GM12878 (cell line): ENCODE measurements at places on chromosomes 6 and 20. TPM values are rescaled to one million over a fixed set of nuclear protein-coding genes. Genes with fewer than 3 reads are reported as not detected.

The HS3ST5 gene
- total RNA-seq: not detected in 2 replicates

The IL22RA2 gene
- total RNA-seq: 0.08 and 0.18 TPM in 2 replicates

The FRMD1 gene
- total RNA-seq: not detected in 2 replicates

GRCh38 chr6:7680393-7681075 is 45.4 kb upstream of the BMP6 start:
- no peak for DNase-seq

DNA sequence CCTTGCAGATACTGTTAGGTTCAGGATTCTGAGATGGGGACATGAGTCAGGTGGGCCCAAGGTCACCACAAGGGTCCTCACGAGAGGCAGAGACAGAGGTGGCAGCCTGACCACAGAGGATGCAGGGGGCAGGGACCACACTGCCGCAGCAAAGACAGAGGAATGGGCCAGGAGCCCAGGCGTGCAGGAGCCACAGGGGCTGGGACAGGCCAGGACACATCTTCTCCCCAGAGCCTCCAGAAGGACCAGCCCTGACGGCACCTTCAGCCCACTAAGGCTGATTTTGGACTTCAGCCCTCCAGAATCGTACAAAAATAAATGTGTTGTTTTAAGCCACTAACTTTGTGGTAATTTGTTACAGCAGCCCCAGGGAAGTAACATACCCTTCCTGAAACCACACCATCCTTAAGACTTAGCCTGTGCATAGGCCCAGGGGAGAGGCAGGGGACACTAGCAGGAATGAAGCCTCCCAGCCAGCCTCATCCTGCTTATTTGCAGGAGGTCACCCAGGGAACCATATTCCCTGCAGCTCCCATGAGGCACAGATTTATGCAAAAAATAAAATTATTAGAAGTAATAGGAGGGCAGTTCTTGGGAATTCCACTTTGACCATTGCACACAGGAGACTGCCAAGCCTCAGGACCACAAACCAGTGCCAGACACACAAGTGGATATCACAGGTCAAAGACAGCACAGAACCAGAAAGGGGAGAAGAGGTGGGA is 119.3 kb upstream of the CST7 start:
- no peak for DNase-seq

DNA sequence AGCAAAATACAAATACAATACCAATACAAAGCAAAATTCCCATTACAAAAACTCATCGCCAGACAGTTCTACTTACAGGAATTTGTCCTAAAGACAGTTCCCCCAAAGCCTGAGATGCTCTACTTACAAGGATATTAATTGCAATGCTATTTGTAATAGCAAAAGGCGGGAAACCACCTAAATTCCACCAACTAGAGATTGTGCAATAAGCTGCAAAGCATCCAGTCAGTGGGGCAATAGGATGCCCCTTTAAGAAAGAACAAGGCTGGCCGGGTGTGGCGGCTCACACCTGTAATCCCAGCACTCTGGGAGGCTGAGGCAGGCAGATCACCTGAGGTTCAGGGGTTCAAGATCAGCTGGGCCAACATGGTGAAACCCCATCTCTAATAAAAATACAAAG is 39.1 kb downstream of the FAM209B start:
- no peak for DNase-seq

GRCh38 chr6:35094183-35094582 is 47.0 kb downstream of the TCP11 start:
- no peak for DNase-seq

- DNase-seq: no peak
Measured at GRCh38 chr20:13098720-13099355, 90.1 kb downstream of the SPTLC3 start.

DNA sequence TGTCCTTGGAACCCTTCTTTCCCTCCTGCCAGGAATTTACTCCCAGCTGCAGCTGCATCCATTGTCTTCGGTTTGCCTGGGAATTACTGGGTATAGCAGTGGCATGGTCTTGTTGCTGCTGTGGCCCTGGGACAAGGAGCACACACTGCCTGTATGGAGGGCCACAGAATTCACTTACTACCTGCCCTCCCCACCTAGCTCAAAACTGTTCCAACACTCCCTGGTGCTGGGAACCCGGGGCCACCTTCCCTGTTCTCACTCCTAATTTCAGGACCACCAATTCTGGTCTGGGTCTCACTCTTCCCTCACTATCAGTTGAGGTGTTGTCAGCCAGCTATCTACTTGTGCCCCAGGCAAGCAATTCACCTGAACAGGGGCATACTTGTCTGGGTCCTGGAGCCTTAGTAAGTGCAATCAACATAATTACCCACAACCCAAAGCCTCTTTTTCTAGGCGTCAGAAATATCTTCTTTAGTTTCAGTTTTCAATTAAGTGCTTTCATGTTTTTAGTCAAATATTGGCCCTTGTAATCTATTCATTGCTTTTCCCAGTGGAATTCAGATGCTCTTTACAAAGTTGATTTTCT is 47.2 kb downstream of the METTL24 start:
- no peak for DNase-seq

- no peak for DNase-seq
Measured at GRCh38 chr20:25195962-25196785, 662 bp downstream of the ENTPD6 start.
